Urinary bladder (tissue), 4 donors: ENCODE measurements at places on chromosomes 2 and 18. TPM values are rescaled to one million over a fixed set of nuclear protein-coding genes. Genes with fewer than 3 reads are reported as not detected.

GRCh38 chr2:179804206-179804605 is 57.2 kb downstream of the ZNF385B start:
- DNase-seq: no peak

DNA sequence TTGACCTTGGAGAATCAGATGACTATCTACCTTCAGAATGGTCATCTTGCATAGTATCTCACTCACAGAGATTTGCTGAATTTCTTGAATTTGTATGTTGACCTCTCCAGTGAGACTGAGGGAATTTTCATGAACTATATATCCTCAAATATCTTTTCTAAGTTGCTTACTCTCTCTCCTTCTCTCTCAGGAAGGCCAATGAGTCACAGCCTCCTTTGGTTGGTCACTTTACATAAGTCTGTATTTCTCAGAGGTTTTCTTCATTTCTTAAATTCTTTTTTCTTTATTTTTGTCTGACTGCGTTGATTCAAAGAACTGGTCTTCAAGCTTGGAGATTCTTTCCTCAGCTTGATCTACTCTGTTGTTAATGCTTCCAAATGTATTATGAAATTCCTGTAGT is 51.7 kb downstream of the VIT start:
- no peak for DNase-seq

DNA sequence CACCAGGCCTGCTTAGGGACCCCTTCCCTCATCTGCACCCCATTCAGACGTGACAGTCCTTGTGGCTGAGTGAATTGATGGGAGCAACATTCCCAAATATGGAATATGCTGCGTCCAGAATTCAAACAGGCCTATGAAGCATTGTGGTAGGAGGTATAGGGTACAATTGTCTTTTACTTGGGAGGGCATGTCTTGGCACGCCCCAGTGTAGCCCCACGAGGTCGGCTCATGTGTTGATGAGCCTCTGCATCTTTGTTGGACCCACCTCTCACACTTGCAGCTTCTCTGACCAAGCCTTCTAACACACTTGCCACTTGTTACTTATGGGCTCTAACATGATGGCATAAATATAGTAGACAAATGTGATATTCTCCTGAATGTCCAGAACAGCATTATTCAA is 1.6 kb downstream of the TIMM21 start:
- no peak for DNase-seq

DNA sequence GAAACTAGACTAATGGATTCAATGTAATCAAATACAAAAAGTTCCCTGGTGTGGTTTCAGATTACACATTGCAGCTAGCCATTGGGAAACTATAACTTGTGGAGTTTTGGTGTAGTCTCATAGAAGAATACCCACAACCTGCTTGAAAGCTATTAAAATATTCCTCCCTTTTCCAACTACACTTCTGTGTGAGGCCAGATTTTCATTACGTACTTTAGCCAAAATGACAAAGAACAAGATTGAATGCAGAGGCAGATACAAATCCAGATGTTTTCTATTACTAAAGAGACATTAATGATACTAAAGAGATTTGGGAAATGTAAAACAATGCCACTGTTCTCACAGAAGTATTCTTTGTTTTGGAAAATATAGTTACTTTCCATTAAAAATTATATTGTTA is 128.7 kb upstream of the SLC35G4 start:
- no peak for DNase-seq

DNA sequence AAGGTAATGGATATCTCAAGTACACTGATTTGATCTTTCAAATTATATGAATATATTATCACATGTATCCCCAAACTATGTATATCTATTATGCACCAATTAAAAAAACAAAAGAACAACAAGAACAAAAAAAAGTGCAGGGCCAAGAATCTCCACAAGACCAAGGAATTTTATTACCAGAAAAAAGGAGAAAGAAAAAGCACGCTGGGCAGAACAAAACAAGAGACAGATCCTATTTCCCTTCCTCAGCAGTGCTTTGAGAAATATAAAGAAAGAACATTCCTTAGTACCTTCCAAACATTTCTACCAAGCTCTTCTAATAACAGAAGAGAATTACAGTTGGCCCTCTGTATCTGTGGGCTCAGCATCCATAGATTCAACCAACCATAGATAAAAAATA is 144.7 kb upstream of the CREB1 start:
- no peak for DNase-seq

GRCh38 chr2:234565201-234565600 is 68.3 kb upstream of the ARL4C start:
- DNase-seq: no peak

GRCh38 chr18:52553441-52553840 is 213.4 kb downstream of the DCC start:
- no peak for DNase-seq

DNA sequence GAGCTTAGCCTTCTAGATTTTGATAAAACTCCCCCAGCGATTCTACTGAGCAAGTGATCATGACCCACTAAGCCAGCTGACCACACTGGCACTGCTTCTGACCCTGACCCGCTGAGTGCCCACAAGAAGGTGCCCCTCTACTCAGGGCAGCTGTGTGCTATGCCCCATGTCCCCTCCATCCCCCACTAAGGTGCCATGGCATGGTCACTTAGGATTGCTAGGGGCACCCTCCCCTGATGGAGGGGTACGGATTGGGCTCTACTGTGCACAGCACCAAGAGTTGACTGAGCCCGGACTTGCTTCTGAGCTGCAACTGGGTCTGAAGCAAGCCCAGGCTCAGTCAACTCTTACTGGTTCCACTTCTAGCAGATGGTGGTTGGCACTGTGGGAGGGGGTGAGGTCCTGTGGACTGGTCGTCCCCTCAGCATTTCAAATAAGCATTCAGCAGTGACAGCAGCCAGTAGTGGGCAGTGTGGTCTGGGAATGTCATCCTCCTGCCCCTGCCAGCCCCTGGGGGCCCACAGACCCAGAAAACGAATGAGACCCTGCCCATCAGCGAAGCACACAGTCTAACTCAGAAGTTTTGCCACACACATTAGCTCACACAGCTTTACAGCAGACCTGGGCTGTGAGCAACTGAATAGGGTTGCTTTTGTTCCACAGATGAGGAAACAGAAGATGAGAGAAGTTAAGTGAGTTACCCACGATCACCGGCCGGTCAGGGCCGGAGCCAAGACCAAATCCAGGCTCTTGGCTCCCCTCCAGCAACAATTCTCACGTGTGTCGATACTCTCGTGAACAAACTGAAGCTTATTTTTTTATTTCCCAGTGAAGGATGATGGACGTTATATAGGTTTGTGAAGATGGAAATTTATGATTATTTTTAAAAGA is 52.1 kb upstream of the FOSL2 start:
- DNase-seq: no peak

MC4R gene
- polyA plus RNA-seq: 0.08 TPM

TWSG1 gene
- polyA plus RNA-seq: 55.0 TPM

B4GALT6 gene
- polyA plus RNA-seq: 3.2 TPM

SIGLEC15 gene
- 1.3 TPM for polyA plus RNA-seq

CRACDL gene
- polyA plus RNA-seq: 6.2 TPM

CABYR gene
- polyA plus RNA-seq: 1.3 TPM

UBE2E3 gene
- polyA plus RNA-seq: 72.3 TPM
